ENCODE measurements at places on chromosomes 7 and 10.

DNA sequence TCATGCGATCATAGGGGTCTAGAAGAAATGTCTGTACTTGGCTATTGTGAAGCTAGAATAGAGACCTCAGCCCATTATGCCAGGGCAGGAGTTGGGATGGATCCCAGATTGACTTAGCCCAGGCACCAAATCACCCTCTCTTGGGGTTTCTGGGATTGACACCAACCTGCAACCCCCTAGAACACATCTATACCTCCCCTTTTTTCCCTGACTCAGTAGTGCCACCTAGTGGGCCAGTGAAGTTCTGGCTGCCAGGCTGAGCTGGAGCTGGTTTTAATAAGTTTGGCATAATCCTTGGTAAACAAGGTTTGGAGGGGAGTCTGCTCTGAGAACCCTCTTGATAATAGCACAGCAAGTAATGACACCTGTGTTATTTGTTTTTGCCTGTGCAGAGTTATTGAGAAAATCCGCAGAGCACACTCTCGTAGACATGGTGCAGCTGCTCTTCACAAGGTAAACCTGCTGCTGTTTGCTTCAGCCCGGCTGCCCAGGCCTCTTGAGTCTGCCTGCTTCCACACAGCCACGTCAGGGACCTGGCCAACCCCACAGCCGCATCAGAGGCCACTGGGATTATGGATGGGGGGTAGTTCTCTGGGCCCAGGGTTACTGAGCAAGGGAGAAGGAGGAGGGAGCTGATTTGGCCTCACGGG lies 43.3 kb upstream of the NFKB2 start:
- DNase-seq: peak; percentile 64

DNA sequence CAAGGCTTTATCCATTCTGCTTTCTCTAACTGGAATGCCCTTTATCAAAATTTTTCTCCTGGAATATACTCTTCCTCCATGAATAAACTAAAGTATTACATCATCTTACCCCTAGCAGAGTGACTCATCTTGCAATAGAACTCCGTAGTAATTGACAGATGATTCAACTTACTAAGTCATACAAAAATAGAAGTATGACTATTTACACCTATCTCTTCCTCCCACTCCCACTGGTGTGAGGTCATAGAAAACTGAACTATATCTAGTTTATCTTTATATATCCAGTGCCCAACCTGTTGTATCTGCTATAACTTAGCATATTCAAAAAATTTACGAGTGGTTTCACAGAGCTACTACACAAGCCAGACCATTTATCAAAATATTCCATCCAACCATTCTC lies 26.1 kb downstream of the ABCB1 start:
- no peak for DNase-seq

- no peak for DNase-seq
These were observed 3.3 kb downstream of the FBXO24 start for GRCh38 chr7:100589341-100589947.

GRCh38 chr7:40658729-40659128 lies 523.9 kb downstream of the SUGCT start:
- DNase-seq: no peak

DNA sequence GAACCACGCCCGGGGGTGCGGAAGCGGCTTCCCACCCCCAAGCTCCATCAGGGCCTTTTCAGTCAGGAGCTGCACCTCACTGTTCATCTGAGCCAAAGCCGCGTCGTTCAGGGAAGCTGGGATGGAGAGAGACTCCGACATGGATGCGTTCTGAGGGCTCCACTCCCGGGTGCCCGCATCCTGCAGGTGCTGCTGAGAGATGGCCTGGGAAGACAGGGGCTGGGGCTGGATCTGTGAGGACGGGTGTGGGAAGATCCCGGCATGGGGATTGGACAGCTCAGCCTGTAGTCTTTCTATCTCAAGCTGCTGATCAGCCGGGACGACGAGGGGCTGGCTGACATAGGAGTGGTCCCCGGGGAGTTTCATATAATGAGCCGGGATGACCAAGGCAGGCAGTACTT lies 45.0 kb upstream of the NMT2 start:
- DNase-seq: no peak

GRCh38 chr10:9858816-9859215 lies 1158.9 kb upstream of the CELF2 start:
- no peak for DNase-seq

DNA sequence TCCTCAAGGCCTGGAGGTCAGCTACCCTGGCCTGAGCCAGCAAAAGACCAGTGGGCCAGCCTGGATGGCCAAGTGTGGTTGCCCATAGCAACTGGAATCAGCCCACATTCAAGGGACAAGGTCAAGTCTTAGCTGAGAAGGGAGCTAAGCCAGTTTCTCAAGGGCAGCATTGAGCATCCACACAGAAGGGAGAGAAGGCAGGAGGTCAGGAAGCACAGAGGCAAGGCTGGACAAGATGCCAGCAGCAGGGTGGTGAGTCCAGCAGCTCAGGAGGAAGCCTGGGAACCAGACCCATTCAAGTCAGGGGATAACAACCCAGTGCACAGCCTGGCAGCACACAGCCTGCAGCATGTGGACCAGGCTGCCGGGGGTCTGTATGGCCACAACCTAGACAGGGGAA lies 54.0 kb upstream of the ZMIZ1 start:
- no peak for DNase-seq

GRCh38 chr10:70430493-70431445 lies 10.7 kb downstream of the NODAL start:
- no peak for DNase-seq

- no peak for DNase-seq
These were observed 34.0 kb downstream of the CNPY1 start for GRCh38 chr7:155512246-155512887.

DNA sequence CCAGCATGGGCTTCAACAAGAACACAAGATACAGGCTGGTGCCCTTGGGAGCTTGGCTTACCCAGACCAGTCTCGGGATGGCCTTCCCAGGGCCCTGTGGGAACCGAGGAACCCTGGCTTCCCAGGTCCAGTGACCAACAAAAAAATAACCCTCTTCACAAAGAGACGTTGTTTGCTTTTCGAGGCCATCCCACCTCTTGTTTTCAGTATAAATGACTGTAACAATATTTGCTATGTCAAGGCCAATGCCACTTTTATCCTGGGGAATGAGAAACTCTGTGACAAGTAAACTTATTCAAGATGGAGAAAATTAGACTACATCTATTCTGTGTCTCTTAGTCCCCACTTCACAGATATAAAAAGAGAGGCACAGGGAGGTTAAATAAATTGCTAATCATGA lies 138.8 kb downstream of the PRPF18 start:
- no peak for DNase-seq

DNA sequence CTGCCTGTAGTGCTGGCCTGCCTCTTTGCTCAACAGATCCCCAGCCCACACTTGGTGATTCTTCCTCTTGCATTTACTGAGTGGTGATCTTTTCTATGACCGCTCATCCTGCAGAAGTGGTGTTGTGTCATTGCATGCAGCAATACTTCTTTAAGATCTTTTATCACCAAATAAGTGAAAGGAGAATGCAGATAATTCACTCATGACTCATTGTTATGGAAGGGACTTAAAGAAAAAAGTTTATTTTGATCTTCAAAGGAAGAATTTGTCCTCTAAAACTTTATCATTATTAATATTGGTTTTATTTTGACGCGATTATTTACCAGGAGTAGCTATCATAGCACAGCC lies 489.1 kb upstream of the CELF2 start:
- no peak for DNase-seq

GRCh38 chr10:79353000-79353406 lies 5.7 kb downstream of the PPIF start:
- no peak for DNase-seq

GRCh38 chr7:30478349-30479201 lies at the start of gene NOD1:
Gene NOD1, minus strand, starts transcription at chr7:30478784. Its CDS starts 21,863 bp downstream, at chr7:30456921.
- peak; percentile 50 for DNase-seq

DNA sequence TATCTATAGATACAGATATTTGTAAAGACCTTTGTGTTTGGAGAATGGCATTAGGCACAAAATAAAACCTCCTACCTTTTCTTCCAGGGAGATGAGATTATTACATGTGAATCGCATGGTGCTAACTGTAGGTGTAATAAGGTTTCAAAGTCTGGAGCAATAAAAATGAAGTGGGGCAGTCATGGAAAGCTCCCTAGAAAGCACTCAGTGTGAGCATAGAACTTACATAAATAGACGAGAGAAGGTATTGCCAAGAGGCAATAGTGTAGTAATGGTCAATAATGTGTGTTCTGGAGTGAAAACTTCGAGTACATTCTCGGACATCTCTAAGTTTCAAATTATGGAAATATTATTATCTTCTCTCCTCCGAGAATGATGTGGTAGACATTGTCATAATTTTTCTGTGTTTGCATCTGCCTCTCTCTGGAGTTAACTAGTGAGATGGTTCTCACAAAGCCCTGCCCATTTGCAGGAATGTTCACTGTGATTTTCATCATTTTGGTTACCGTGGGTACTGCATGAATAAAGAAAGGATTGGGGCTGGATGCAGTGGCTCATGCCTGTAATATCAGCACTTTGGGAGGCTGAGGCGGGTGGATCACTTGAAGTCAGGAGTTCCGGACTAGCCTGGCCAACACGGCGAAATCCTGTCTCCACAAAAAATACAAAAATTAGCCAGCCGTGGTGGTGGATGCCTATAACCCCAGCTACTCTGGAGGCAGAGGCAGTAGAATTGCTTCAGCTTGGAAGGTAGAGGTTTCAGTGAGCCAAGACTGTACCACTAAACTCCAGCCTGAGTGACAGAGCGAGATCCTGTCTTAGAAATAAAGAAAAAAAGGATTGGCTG lies 10.6 kb downstream of the VIM start:
- DNase-seq: no peak

- no peak for DNase-seq
These were observed 58.3 kb upstream of the EGFR start for GRCh38 chr7:54960517-54960916.

- DNase-seq: no peak
These were observed 411.4 kb downstream of the PAXIP1 start for GRCh38 chr7:154591544-154591943.

GRCh38 chr10:122342293-122343134 lies 32.0 kb upstream of the PLEKHA1 start:
- DNase-seq: peak; percentile 20

GRCh38 chr7:3591944-3592343 lies 290.9 kb downstream of the SDK1 start:
- no peak for DNase-seq

- DNase-seq: no peak
These were observed 83.0 kb downstream of the LYZL2 start for GRCh38 chr10:30546511-30546910.

GRCh38 chr7:12640299-12641096 lies 46.9 kb upstream of the ARL4A start:
- no peak for DNase-seq

DNA sequence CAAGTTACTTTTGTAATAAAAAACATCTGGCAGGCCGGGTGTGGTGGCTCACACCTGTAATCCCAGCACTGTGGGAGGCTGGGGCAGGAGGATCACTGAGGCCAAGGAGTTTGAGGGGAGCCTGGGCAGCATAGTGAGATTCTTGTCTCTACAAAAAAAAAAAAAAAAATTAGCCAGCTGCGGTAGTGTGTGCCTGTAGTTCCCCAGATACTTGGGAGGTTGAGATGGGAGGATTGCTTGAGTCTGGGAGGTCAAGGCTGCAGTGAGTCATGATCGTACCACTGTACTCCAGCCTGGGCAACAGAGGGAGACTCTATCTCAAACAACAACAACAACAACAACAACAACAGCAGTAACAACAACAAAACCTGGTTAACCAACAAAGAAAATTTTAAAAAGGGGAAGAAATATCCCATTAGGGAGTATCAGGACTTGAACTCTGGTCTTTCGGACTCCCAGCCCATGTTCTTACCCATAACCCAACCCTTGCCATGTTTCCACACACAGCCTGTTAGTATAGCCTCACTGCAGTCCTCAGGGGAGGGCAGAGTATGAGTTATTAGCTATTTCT lies 17.2 kb downstream of the PALD1 start:
- DNase-seq: no peak

- no peak for DNase-seq
These were observed 3.7 kb downstream of the NAMPT start for GRCh38 chr7:106281127-106281526.

Data from GM19239 (cell line).